ENCODE measurements at places on chromosomes 16 and 17.
A peak's percentile ranks its signal among the peaks of the same experiment; 100 is the strongest.

DNA sequence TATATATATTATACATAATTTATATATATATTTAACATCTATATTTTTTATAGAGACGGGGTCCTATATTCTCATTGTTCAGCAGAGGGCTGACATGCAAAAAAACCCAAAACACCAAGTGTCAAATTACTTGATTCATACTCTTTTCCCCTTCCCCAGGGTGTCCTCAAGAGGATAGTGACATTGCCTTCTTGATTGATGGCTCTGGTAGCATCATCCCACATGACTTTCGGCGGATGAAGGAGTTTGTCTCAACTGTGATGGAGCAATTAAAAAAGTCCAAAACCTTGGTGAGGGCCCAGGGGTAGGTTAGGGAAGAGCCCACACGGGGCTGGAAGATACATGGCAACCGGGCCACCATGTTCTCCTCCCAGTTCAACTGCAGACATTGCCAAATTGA lies 11.0 kb downstream of the ITGAM start:
- DNase-seq = no peak

- no peak for DNase-seq
Measured at GRCh38 chr16:85377388-85378144, 235.6 kb upstream of the GSE1 start.

- DNase-seq = no peak
Measured at GRCh38 chr17:14297161-14297851, 3.6 kb upstream of the HS3ST3B1 start.

GRCh38 chr17:50146927-50147665 lies 3.4 kb downstream of the PPP1R9B start:
- no peak for DNase-seq

- DNase-seq = no peak
Measured at GRCh38 chr16:65662256-65662655, 540.4 kb upstream of the CDH11 start.

DNA sequence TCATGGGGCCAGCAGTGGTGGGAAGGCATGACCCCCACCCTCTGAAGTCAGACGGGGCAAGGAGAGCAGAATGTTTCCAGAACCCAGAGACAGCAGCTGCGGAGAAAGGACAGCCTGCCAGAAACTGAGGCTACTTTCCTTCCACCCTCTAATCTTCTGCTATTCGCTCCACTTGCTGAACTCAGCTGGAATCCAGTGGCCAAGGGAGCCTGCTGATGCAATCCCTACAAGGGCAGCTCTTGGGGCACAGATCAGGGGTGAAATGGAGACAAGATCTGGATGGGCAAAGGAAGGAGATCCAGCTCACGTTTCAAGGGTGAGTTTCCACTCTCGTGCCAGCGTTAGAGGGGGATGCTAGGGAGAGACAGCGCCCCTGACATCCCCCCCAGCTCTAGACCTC lies 479.1 kb downstream of the SLC39A11 start:
- no peak for DNase-seq

DNA sequence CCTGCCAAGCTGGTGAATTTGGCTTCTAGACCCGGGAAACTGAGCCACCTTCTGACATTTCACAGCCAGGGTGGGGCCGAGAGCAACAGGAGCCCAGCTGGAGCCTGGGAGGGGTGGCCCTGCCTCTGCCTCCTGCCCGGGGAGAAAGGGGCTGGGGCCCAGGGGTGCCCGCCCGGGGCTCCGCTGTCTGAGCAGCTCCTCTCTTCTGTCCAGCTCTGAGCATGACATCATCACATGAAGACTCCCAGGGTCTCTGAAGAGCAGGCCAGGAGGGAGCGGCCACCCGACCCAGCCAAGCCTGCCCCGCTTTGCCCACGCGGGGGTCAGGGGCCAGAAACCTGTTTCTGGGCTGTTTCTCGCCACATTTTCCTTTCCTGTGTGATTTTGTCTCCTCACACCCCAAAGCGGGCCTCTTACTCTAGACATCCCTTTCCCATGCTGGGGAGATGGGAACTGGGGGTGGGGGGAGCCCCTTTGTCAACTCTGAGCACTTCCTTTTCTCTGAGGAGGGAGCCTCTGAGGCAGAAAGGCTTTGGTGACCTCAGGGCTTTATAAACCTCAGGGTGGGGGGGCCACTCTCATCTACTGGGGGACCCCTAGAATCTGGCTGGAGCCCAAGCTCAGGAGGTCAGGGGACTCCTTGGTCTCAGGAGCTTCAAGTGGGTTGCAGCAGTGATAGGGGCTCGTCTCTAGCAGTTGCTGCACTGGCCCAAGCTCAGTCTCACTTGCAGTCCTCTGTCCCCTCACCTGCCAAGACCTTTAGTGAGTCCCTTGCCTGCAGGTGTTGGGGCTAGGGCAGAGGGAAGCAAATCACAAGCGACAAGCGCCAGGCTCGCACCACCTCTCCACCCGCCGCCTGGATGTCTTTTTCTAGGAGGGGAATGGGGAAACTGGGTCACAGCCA lies 7.6 kb downstream of the UBALD2 start:
- DNase-seq = peak; percentile 38

GRCh38 chr17:48990882-48991357 lies 6.3 kb upstream of the IGF2BP1 start:
- DNase-seq = no peak

DNA sequence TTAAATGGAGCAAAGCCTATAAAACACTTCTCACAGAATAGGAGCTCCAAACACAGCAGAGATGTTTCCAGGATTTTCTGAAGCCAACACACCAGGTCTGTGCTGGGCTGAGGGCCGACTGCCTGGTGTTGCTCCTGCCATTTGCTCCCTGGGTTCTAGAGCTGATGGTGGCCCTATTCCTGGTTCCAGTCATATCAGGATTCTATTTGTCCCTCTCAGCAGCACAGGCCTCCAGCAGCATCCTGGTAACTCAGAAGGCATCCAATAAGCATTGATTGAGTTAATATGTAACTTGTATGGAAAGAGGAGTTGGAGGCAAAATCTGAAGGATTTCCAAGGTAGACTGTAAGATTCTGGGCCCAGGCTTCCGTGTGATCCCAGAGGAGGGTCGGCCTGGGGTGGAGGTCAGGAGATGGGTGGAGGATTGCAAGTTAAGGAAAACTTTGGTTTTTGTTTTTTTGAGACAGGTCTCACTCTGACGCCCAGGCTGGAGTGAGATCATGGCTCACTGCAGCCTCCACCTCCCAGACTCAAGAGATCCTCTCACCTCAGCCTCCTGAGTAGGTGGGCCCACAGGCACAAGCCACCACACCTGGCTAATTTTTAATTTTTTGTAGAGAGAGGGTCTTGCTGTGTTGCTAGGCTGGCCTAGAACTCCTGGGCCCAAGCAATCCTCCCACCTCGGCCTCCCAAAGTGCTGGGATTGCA lies 5.7 kb downstream of the NUPR1 start:
- no peak for DNase-seq

GRCh38 chr17:81635973-81636504 lies 873 bp downstream of the NPLOC4 start:
- DNase-seq = no peak

- DNase-seq = no peak
Measured at GRCh38 chr16:20750558-20750957, 8.9 kb upstream of the THUMPD1 start.

DNA sequence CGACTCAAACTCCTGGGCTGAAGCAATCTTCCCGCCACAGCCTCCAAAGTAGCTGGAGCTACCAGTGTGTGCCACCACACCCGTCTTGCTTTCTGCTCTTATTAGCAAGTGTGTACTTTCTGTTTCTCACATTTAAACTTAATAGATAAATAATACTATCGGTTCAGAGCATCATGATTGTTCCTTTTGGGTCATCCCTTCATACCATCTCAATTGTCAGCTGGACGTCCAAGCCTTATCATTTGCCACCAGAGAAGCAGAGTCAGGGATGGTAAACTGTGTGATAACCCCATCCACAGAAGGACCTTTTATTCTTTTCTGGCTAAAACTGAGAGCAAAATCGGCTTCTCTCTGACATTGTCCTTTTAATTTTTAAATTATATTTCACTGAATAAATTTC lies 279.8 kb upstream of the GOT2 start:
- no peak for DNase-seq

- DNase-seq = peak; percentile 88
Measured at GRCh38 chr16:21708533-21709115, 44.9 kb downstream of the OTOA start.

GRCh38 chr17:66446419-66446818 lies 144.0 kb downstream of the PRKCA start:
- DNase-seq = no peak

- peak; percentile 70 for DNase-seq
Measured at GRCh38 chr16:77212741-77213541, 13.7 kb downstream of the SYCE1L start.

GRCh38 chr17:31487648-31488263 lies 96.3 kb downstream of the RAB11FIP4 start:
- DNase-seq = peak; percentile 96

GRCh38 chr16:73057291-73058210 lies 9.6 kb upstream of the ZFHX3 start:
- no peak for DNase-seq

- DNase-seq = no peak
Measured at GRCh38 chr17:18860161-18860972, 2.4 kb downstream of the PRPSAP2 start.

DNA sequence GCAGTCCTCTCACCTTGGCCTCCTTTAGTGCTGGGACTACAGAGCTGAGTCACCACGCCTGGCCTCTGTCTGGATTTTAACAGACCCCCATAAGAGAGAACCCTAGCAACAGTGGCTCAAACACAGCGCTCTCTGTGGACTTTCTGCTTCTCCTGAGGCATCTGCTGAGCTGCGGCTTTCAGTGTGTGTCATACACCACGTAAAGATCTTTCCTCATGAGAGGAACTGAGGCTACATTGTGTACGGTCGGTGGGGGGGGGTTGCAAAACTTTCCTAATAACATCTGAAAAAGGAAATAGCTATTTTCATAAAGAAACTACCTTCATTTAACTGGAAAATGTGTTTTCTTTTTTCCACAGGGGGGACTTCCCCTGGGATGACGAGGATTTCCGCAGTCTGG lies 32.9 kb downstream of the DEF8 start:
- no peak for DNase-seq

DNA sequence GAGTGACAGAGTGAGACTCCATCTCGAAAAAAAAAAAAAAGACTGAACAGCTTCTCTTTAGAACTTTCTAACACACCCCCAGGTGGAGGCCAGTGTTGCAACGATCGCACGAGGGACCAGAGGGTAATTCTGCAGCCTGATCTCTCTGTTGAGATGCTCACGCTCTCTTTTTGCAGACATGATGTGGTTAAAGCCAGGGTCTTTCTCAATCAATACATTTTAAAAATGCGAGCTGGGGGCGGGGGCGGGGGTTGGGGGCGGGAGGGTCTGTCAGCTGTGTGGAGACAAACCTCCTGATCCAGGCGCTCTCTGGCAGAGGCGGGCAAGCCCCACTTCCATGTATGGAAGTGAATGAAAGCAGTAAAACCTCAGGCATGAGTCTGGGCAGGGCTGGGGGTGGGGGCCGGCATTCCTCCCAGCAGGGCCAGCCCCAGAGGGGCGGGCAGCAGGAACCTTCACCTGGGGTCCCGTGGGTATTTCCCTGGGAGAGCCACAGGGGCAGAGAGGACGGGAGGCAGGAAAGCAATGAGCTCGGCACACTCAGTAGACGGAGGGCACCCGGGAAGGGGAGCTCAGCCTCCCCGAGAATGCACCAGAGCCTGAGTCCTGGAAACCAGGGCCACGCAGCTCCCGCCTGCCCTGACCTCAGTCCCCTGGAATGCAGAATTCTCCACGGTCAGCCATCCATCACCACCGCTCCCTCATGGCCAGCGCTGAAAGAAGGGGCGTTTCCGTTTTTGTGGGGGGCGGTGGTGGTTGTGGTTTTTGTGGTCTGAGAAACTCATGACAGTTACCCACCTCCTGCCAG lies 28.0 kb downstream of the NXN start:
- no peak for DNase-seq

DNA sequence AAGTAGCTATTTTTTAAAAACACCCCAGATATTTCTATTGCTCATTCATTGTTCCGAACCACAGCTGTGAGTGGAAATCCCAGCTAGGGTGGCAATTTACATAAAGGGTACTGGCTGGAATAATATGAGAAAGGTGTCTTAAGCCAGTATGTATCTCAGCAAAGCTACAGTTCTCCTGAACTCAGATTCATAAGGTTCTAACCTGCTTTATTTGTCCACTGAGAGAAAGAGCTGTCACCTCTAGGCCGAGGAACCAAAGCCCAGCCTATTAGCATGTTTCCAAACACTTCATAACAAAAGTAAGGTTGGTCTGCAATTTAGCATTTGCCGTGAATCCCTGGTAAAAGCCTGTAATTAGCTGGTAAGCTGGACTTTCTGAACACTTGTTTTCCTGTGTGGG lies 57.0 kb upstream of the CLEC19A start:
- DNase-seq = no peak

GRCh38 chr16:87077750-87078127 lies 239.5 kb downstream of the C16orf95 start:
- no peak for DNase-seq

Data from activated T-cell treated with anti-CD3 and anti-CD28 coated beads, Interleukin-2, amount 50 U/mL, for 4 hours (primary cell).